HS-5 (cell line): ENCODE measurements at places on chromosomes 12 and 14.

- no peak for DNase-seq
These were observed 421.9 kb downstream of the LRFN5 start for GRCh38 chr14:42028607-42029006.

DNA sequence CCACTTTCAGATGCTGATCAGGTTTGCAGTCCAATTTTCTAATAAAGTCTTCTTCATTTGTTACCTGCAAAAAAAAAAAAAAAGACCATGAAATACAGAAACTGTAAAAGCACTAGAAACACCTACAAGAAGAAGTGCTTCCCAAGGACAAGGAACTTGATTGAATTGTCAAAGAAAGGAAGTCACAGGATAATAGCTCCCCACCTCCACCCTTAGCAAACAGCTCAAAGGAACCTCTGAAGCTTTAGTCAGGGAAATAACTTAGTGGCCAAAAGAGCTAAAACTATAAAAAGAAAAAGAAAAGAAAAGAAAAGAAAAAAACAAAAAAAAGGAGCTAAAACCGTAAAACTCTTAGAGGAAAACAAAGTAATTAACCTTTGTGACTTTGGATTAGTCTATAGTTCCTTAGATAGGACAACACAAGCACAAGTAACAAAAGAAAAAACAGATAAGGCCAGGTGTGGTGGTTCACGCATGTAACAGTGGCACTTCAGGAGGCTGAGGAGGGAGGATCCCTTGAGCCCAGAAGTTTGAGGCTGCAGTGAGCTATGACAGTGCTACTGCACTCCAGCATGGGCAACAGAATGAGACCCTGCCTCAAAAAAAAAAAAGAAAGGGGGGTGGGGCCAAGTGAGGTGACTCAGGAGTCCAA, 28.5 kb downstream of the ZFYVE1 start:
- no peak for DNase-seq

GRCh38 chr12:64813723-64814122, 10.7 kb upstream of the TBC1D30 start:
- DNase-seq, result no peak

GRCh38 chr12:60421741-60422140, 825.9 kb downstream of the SLC16A7 start:
- peak; percentile 8 for DNase-seq

- no peak for DNase-seq
These were observed 21.8 kb upstream of the EGLN3 start for GRCh38 chr14:33972583-33973081.

- DNase-seq, result no peak
These were observed 99.4 kb upstream of the PLEKHA5 start for GRCh38 chr12:19030180-19030579.

DNA sequence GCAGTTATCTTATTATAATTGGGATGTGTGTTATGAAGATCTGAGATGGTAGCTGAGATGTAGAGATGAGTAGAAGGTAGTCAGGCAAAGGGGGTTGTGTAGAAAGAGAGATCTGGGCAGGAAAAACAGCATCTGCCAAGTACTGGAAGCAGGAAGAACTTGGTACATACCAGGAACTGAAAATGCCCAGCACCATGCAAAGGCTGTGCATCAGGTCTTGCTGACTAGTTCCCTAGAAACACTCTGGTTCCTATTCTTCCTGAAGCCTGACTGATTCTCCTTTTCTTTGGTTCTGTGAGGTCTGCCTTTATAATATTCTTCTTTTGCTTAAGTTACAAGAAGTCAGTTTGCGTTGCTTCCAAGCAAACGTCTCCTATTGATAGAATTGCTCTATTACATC, 6.7 kb upstream of the NFATC4 start:
- DNase-seq, result no peak

DNA sequence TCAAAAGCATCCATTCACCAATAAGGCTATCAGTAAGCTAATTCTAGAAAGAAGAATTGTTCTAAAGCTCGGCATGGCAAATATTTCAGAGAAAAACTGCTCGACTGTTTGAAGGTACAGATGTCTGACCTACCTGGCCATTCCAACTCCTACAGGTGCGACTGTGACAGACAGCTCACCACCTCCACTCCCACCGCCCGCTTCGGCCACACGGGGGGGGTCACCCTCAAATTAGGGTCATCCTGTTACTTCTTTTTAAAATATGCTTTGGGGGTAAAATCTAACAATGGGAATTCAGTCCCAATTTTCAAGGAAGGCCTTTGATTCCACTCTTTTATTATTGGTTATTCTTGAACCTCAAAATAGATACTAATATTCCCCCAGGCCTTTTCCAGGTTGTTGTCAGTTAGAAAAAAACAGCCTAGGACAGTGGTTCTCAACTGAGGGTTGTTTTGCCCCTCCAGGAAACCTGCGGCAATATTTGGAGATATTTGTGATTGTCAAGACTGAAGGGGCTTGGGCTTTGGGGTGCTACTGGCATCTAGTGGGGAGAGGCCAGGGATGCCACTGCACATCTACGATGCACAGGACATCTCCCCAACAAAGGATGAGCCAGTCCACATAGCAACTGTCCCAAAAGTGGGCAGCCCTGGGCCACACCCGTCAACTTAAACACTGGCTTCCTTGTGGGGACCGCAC, 81.2 kb downstream of the BCL11B start:
- no peak for DNase-seq

- no peak for DNase-seq
These were observed 331.6 kb upstream of the STXBP6 start for GRCh38 chr14:25381498-25381897.

GRCh38 chr12:54412786-54413185, 6.3 kb downstream of the ITGA5 start:
- no peak for DNase-seq

GRCh38 chr14:104919993-104920315, 4.7 kb upstream of the PLD4 start:
- no peak for DNase-seq

- no peak for DNase-seq
These were observed 211.6 kb downstream of the FBXL14 start for GRCh38 chr12:1382826-1383225.

- DNase-seq, result no peak
These were observed 539.7 kb downstream of the AACS start for GRCh38 chr12:125604976-125605375.

- peak; percentile 64 for DNase-seq
These were observed at the start of gene ZNF705A for GRCh38 chr12:8156845-8157244. Gene ZNF705A, plus strand, starts transcription at chr12:8157015. Its CDS starts 15,611 bp downstream, at chr12:8172626.

DNA sequence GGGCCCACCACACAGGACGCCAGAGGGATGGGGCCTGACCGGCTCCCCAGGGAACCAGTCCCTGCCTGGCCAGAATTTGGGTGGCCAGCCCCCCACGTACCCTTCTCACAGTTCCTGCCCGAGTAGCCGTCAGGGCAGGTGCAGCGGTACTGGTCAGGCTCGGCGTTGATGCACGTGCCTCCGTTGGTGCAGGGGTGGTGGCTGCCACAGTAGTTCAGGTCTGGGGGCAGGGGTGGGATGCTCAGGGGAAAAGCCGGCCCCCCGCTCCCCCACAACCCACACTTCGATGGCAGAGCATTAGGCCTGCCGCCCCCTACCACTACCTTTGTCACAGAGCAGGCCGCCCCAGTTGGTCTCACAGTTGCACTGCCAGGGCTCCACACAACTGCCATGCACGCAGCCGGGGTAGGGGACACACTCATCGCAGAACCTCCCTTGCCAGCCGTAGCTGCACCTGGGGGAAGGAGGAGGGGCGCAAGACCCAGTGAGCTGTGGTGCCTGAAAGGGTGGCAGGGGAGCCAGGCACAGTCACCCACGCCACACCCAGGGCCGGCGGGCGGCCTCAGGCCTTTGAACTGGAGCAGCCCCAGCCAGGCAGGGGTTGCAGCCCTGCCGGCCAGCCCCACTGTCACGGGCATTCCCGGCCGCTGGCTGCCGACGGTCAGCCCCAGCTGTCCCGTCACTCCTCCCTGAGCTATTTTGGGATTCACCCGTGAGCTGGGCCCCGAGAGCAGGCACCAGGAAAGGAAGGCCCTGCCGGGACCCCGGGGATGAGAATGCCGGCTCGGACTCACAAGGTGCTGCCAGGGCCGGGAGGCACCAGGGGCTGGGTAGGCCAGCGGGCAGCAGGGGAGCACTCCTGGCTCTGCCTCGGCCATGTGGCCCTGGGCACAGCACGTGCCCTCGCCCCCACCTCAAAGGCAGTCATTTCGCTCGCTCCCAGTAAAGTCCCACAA, 16.5 kb downstream of the JAG2 start:
- DNase-seq, result no peak

DNA sequence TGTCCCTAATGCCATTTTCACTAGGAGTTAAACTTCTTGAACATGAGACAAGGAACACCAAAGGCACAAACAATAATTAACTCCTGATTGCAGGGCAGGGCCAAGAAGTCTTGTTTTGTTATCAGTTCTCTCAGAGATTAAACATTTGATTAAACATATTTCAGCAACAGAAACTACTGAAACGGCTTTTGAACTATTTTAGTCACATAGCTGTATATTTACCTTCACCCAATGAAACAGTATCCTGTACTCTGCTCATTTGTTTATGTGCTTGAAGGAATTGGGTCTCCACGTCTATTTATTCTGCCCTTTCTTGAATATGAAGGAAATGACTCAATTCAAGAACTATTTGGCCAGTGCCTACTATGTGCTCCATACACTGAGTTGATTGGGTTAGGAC, 51.3 kb upstream of the PTCSC3 start:
- peak; percentile 10 for DNase-seq

DNA sequence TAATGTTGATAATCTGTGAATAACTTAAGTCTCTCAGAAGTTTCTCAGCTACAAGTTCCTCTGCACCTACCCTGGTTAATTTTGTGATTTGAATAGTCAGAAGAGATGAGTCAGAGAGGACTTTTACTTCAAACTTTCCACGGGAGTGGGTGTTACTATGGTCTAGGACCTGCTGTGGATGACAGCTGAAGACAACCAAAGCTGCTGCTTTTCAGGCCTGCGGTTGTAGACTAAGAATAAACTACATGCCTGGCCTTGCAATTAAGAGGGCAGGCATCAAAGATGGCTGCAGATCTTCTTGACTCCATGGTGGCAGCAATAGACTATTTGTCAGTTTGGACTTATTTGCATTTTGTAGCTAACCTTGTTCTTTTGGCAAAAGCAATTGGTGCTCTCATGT, 227.1 kb upstream of the KRR1 start:
- no peak for DNase-seq

DNA sequence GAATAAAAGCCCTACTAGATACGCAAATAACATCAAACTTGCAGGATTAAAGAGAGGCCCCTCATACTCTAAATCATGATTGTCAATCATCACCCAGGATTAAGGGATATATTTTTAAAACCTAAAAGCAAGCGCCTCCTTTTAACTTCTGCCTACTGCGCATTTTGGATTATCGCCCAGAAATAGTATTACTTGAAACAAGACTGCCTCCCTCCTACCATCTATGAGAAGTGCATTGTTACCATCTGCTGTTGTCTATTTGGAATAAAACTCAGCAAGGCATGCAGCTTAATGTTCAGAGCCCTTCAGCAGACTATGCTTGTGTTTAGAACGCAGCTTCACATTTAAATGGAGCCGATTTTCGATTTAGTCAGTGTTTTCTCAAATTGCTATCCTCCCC, 79.6 kb downstream of the EXOC5 start:
- DNase-seq, result no peak

GRCh38 chr12:123094349-123095077, 56.4 kb downstream of the PITPNM2 start:
- no peak for DNase-seq

DNA sequence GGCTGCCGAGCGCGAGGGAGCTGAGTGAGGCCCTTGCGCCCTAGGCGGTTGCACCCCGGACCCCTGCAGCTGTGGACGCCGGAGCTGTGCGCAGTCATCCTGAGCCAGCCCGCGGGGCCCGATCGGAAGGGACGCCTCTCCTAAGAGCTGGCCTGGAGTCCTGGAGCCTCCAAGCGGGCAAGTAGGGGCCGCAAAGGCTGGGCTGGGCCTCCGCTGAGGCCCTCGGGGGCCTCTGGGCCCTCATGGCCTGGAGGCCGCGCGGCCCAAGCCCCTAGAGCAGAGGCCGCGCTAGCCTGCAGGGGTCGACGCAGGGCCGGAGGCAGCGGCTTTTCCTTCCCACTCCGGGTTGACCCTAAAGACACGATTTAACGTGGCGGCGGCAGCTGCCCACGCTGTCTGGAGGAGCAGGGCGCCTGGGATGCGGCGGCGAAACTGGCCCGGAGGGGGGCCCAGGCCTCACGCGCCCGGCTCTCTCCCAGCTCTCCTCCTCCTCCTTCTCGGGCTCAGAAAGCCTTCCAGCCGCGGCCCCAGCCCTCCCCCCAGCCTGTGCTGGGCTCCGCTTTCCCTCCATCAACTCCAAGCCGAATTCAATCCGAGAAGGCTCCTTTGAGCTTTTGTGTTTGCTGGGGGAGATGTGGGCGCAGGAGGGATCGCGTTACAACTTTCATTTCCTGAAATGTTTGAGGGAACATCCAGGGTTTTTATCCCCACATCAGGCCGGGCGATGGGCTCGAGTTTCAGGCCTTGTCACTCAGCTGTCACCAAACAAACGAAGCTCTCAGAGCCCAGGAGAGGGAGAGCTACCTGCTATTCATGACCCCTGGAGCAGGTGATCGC, 11.6 kb downstream of the SIX1 start:
- no peak for DNase-seq

DNA sequence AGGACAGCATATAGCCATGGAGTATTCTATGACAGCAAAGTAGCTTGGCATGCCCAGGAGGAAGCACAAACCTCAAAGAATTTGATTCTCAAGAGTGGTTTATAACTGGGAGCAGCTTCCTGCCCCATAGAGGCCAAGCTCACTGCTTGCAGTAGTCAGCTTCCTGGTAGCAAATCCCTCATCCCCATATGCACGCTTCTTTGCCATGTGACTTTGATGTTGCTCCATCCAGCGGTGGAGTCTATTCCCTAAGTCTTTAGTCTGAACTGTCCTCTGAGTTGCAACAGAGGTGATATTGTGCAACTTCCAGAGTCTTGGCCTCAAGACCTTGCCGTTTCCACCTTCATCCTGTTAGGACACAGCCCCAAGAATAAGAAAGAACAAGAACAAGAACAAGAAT, 996.8 kb upstream of the TMEM132C start:
- peak; percentile 98 for DNase-seq

DNA sequence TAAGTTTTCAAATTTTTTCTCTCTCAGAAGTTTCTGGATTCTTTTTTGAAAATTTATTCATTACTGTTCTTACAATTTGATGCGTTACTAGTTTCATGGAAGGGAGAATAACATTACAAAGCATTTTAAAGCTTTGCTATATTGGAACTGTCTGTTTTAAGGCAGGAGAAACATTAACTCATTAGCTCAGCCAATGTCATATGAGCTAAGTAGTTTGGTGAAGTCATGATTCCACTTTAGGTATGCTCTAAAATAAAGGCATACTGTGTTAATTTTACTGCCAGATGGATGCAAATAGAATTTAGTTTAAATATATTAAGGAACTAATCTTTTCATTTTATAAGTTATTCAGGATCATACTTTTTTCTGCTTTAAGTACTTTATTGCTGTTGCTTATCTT, 46.0 kb downstream of the ARID2 start:
- DNase-seq, result no peak

- DNase-seq, result no peak
These were observed 12.3 kb upstream of the KRT74 start for GRCh38 chr12:52585946-52586345.

GRCh38 chr12:95862038-95862437, 3.3 kb downstream of the SNRPF start:
- DNase-seq, result no peak
